H9 (cell line): ENCODE measurements at places on chromosomes 6 and 20. TPM values are rescaled to one million over a fixed set of nuclear protein-coding genes. Genes with fewer than 3 reads are reported as not detected.

- DNase-seq, result no peak
- peaks cover 4% of the 10 kb centered on the region for H3K36me3 ChIP-seq
- no peak overlapping the region for H3K4me3 ChIP-seq
- no peaks in the 10 kb centered on the region for H3K27me3 ChIP-seq
These were observed 48.0 kb downstream of the NCOA3 start for GRCh38 chr20:47549671-47550070.

DNA sequence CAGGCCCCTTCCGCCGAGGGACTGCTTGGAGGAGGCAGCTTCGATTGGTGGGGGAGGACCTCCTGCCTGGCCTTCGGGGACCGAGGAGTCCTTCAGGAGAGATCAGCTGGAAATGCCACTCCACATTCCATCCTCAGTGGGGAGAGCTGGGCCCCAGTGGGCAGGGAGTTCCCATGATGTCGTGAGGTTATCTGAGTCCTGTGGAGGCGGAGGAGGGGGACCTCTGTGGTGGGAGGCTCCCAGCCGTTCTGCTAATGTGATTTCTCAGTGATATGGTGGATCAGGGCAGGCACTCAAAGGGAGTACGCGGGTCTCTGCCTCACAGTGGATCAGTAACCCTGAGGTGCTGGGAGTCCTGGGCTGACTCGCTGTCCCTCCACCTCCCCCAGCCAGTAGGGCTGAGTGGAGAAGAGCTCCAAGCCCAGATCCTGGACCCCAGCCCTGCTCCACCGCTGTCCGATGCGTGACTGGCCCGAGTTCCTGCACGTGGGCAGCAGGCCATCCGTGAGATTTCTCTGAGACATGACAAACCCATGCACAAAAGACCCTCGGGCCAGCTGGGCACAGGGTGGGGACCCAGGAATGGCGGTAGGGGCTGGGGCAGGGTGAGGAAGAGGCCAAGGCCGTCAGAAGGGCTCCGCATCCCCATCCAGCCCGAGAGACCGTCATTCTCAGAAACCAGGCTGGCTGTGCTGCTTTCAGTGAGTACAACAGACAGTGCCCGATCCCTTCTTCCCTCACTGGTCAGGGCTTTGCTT lies 195.8 kb downstream of the TAF4 start:
- H3K4me3 ChIP-seq, result no peak overlapping the region
- DNase-seq, result no peak
- peaks cover 2% of the 10 kb centered on the region; the same call in 1 of the 2 replicates for H3K27me3 ChIP-seq

DNA sequence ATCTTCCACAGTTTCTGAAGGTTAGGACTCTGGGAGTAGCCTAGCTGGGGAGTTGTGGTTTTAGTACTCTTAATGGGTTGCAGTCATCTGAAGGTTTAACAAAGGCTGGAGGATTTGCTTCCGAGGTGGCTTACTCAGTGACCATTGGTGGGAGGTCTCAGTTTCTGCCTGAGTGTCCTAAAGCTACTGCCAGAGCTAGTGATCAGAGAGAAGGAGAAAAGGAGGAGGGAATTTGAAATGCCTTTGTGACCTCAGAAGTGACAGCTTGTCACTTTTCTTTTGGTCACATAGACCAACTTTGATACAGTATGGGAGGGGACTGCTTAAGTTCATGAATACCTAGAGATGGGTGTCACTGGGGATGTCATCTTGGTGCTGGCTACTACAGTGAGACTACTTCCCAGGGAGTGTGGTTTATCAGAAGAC lies 41.3 kb downstream of the NCOA3 start:
- H3K27me3 ChIP-seq, result no peaks in the 10 kb centered on the region
- peaks cover 2% of the 10 kb centered on the region; the same call in 1 of the 2 replicates for H3K4me1 ChIP-seq
- H3K36me3 ChIP-seq, result no peaks in the 10 kb centered on the region
- H3K27ac ChIP-seq, result no peak overlapping the region

GRCh38 chr6:93751969-93752368 lies 332.6 kb upstream of the EPHA7 start:
- H3K36me3 ChIP-seq, result no peaks in the 10 kb centered on the region
- no peak overlapping the region for H3K27ac ChIP-seq
- H3K27me3 ChIP-seq, result no peaks in the 10 kb centered on the region
- no peak for DNase-seq

GRCh38 chr20:63626424-63627128 lies at the start of gene GMEB2:
Gene GMEB2, minus strand, starts transcription at chr20:63627101. Its CDS starts 7,704 bp downstream, at chr20:63619397.
- no peaks in the 10 kb centered on the region for H3K27me3 ChIP-seq
- peaks cover 3% of the 10 kb centered on the region for H3K36me3 ChIP-seq
- peak within 1 kb of the TSS; percentile 67 for H3K4me3 ChIP-seq

VGLL2 gene
- total RNA-seq, result 0.13 TPM in 1 of 2 replicates, not detected in the other

TOX2 gene
- total RNA-seq, result 1.7 and 2.0 TPM in 2 replicates

MYMX gene
- 1.1 and 1.8 TPM in 2 replicates for total RNA-seq

MAP7 gene
- 50.2 and 51.1 TPM in 2 replicates for total RNA-seq
